Activated T-helper 1 cell treated with Interleukin-2 at 50 U/mL for 16 hours (primary cell): ENCODE measurements at places on chromosomes 2 and 18.

- no peak for DNase-seq
These were observed 175.0 kb downstream of the SETBP1 start for GRCh38 chr18:44855681-44856080.

- DNase-seq, result no peak
These were observed 403.6 kb upstream of the ACVR2A start for GRCh38 chr2:147441182-147441581.

- no peak for DNase-seq
These were observed 326.4 kb downstream of the THSD7B start for GRCh38 chr2:137091704-137092103.

DNA sequence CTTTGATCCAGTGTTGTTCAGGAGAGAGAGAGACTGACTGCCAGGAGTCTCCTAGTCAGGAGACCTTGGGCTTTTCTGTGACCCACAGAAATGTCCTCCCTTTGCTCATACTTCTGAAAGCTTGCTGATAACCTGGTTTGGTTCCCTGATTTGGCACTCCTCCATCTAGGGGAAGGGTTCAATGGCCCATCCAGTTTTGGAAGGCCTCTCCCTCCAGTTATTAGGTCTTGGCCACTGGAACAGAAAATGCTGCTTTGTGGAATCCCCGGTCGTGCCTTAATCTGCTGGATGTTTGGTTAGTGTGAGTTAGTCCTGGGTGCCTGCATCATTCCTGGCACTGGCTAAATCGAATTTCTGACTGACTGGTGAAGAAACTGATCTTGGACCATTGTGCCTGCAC, 35.7 kb downstream of the KDM3A start:
- DNase-seq, result no peak

GRCh38 chr2:223469270-223470046, 132.7 kb downstream of the SCG2 start:
- no peak for DNase-seq

DNA sequence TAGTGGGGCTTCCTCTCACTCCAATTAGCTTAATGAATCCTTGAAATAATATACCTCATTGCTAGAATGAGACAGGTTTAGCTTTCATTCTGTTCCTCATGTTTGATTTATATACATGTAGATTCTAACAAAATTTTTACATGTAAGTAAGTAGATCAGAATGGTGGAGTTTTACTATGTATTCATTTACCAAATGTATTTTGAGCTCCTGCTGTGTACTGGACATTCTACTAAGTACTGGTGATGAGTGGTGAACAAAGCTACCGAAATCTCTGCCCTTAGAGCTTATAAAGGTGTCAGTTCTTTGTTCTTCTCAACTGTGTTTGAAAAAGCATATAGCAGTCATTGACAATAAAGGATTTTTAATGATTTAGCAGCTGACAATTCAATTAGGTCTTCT, 19.7 kb downstream of the MTA3 start:
- no peak for DNase-seq

- DNase-seq, result no peak
These were observed 79.8 kb upstream of the PIK3C3 start for GRCh38 chr18:41875094-41875780.

DNA sequence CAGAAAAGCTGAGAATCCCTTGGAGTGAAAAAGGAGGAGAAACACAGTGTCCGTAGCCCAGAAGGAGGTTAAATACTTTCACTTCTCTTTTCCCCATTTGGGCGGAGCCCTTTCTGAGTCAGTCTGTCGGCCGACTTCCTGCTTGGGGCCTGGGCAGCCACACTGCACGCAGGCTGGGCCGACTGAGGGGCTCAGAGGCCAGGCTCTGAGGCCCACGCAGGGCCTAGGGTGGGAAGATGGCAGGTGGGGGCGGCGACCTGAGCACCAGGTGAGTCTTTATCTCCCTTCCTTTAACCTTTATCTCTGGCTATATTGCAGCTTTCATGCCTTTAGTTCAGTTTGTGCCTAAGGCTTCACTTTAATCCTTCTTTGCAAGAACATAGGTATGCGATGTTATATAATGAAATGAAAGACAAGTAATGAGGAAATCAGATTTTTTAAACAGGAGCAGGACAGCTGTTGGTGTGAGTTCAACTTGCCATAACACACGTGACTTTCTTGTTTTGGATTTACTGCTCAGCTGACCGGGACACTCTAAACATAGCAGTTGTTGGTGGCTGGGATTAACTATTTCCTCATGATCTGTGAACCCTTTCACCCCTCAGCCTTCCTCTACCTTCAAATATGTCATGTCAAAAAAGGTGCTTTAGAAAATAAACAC, at the start of gene SP100:
Gene SP100, plus strand, starts transcription at position 141 of the 661 bp plus-strand sequence. Its CDS starts 96 bp downstream, at position 237.
- peak; percentile 62 for DNase-seq

GRCh38 chr2:196391149-196391479, 219.7 kb upstream of the STK17B start:
- DNase-seq, result no peak

GRCh38 chr2:114113518-114113917, 223.6 kb downstream of the ACTR3 start:
- DNase-seq, result no peak

DNA sequence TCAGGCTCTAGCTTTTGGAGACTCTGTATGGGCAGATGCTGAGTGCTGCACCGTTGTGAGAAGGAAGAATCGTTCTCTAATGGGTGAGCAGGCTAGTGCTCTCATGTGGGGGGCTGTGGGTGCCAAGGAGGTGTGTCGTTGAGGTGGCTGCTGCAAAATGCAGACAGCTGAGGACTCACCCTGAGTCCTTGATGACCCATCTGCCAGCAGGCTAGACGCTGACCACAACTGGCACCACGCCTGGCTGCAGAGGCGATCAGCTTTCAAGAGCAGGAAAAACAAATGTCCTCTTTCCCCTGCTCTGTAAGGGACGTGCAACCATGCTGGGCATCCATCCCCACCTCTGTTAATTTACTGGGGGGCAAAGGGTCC, 48.2 kb downstream of the HAUS1 start:
- no peak for DNase-seq

GRCh38 chr2:166960702-166961270, 72.5 kb downstream of the XIRP2 start:
- no peak for DNase-seq

DNA sequence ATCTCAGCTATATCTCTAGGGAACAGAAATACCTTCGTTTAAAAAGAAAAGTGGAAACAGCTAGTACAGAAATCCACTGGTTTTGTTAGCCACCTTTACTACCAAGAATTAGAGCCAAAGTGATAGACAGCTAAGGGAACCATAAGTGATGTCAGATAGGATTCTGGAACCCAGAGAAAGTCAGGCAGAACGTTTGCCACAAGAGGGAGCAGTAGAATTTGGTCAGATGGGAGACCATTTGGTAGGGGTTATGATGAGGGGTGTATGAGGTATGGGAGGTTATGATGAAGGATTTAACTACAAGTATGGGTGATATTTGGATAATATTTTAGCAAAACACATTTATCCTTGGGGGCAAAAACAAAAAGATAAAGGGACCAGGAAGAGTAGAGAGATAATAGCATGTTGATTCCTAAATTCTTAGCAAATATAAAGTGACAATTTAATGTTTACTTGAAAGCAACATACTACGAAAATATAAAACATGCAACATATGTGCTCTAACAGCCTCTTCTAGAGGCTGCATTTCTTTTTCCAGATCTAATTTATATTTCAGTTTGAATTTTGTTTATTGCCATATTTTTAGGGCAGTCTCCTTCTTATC, 3.3 kb downstream of the SLC8A1 start:
- no peak for DNase-seq

GRCh38 chr2:238079874-238080327, 19.1 kb downstream of the SCLY start:
- no peak for DNase-seq

- DNase-seq, result no peak
These were observed 152.8 kb downstream of the TMEM18 start for GRCh38 chr2:524442-524841.

DNA sequence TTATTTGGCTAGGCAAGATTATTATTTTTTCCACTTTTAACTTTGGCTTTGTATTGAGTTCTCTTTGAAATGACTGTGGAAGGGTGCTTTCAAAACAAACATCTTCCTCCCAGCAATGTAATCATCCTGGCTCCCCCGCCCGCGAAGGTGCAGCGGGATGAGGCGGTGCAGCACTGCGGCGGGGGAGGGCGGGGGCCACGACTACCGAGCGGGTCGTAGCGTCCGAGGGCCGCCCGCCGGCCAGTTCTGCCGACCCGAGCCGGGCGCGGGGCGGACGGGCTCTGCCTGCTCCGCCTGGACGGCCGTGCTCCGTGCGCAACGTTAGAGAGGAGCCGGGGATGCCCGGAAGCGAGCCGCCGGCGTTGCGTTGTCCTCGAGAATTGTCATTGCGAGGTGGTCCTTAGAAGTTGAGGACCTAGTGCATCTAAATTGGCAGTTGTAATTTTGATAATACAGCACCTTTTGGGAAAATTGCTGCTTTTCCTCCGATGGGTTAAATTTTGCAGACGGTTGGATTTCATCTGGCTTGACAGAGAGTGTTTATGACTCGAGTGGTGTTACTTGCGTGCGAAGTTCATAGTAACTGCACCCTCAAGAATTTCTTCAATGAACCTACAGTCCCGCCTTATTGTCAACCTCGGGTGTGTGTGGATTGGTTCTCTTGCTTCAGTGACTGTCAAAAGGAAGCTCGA, 1.1 kb downstream of the EPC2 start:
- peak; percentile 45 for DNase-seq

DNA sequence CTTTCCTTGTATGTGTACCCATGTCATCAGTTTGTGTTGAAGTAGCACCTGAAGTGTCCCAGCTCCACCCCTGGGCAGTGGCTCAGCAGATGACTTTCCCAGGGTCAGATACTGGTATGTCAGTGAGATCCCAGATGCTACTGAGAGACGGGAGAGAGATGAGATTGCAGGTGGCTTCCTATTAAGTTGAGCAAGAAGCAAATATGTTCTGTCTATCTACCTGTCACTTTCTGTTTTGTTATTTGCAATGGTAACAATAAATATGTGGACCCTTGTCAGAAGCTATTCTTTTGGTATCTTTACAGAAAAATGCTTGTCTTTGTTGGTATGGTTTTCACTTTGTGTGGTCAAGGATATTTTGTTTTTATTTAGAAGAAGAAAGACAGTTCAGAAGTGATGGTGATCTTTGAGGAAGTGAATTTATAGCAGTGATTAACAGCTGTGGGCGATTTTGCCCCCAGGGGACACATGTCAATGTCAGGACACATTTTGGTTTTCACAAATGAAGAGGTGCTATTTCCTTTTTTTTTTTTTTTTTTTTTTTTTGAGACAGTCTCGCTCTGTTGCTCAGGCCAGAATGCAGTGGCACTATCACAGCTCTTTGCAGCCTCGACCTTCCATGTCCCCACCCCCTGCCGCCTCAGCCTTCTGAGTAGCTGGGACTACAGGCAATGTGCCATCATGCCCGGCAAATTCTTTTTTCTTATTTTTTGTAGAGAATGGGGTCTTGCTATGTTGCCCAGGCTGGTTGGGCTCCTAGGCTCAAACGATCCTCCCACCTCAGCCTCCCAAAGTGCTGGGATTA, 21.4 kb downstream of the MGAT5 start:
- no peak for DNase-seq

GRCh38 chr2:170218456-170218855, 40.5 kb downstream of the MYO3B start:
- no peak for DNase-seq

- DNase-seq, result no peak
These were observed 85.7 kb upstream of the FRZB start for GRCh38 chr2:182951948-182952663.

DNA sequence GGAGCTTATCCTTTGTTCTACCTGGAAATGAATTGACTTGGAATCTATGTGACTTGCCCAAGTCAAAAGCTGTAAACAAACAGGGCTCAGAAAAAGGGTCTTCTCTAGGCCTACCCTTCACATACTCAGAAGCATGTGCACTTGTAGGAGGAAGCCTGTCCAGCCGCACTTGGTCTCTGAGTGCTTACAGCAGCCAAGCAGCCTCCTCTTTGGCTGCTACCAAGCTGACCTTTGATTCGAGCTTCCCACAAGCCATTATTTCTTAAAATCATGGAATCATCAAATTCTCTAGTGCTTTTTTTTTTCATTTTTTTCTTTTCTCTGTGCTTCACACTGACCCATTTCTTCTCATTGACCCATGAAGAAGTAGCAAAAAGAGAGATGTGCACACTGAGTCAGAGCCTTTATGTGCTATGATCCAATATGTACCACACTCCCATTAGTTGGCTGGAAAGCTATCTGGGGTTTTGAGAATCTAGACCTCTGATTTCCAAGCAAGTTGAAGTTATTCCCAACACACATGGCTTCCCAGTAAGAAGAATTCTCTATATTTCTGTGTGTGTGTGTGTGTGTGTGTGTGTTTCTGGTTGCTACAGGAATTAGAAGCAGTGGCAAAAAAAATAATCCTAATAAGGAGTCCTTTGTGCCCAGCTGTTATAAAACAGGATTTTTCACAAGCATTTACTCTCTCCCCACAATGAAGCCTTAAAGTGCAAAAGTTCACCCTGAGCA, 550.3 kb upstream of the TNP1 start:
- DNase-seq, result no peak

DNA sequence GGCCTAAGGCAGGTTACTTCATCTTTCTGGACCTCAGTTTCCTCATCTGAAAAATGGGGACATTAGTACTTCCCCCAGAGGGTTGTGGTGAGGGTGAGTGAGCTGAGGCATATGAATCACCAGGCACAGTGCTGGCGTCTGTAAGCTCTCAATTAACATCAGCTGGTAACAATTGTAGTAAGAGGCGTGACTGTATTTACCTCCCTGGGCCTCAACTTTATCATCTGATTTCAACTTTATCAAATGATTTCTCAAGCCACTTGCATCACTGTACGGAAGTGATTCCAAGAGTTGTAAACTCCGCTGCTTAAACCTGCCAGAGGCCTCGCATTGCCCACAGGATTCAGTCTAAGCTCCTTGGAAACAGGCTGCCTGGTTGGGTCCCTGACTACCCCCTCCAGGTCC, 53.6 kb upstream of the PKDCC start:
- DNase-seq, result no peak

DNA sequence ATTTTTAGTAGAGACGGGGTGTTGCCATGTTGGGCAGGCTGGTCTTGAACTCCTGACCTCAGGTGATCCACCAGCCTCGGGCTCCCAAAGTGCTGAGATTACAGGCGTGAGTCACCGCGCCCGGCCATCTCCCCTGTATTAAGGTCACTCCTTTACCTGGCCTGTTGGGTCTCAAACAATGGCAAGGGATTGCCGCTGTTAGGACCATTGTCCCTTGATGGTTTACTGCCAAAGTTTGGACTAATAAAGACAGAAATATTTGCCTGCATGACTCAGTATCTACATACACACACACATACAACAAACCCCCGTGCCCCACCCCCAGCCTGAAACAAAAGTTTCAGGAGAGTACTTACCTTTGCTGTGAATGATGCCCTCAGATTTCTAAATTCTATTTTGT, 16.5 kb downstream of the PARD3B start:
- no peak for DNase-seq

DNA sequence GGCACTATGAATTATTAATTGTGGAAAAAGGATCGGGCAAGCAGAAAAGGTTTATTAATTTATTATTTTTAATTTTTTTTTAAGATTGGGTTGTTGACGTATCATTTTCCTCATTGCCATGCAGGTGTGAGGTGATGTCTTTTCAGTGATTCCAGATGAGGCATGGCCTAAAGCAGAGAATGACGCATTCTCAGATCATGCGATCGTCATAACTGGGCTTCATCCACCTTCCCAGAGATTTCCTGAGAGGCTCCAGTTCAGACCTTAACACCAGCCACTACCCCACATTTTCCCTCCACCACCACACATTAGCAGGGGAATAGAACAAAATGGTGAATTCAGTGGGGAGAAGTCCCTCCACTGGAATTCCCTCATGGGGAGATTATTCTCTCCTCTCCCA, 518.4 kb upstream of the SPHKAP start:
- no peak for DNase-seq

- DNase-seq, result no peak
These were observed 148.2 kb downstream of the GLI2 start for GRCh38 chr2:120883607-120884440.

- DNase-seq, result no peak
These were observed 144.8 kb downstream of the FAM124B start for GRCh38 chr2:224257156-224257555.
